GM12878 (cell line): ENCODE measurements at places on chromosomes 12 and 14.

- no peak for DNase-seq
Observed at GRCh38 chr14:82029038-82029437, 495.4 kb upstream of the SEL1L start.

DNA sequence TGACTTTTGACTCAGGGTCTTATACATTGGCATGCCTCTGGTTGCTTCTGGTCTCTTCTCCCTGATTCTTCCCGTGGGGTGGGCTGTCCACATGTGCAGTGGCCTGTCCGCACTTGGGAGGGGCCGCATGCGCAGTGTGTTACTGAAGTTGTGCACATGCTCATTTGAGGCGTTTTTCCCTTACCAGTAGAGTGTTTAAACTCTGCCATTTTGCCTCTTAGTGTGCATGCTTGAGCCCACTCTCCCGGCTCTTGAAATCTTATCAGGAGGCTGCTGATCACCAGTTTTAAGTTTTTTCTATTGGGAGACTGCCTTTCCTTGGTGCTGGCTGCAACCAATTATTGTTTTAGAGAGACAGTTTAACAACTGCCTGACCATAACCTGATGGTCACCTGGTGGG, 32.1 kb upstream of the HECTD1 start:
- no peak for DNase-seq

GRCh38 chr12:132550014-132550802, 60.2 kb downstream of the LRCOL1 start:
- DNase-seq: no peak

GRCh38 chr14:93065272-93065730, 50.4 kb downstream of the ITPK1 start:
- no peak for DNase-seq

GRCh38 chr14:97489750-97490149, 692.6 kb downstream of the VRK1 start:
- no peak for DNase-seq

DNA sequence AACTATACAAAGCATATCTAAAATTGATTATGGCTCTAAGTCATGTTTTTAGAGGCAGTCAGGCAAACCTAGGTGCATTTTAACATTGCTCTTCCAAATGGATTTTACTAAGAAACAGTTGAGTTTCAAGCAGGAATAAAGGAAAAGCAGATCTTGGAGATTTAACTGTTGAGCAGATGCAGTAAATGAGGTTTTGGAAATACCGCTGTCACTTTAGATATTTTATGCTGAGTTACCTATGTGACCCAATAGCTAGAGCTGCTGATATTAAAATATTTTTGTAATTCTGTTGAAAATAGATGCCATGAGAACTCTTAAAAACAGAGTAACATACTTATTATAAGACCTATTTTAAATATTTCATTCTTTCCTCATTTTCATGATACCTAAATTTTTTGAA, 181.4 kb downstream of the SYT1 start:
- no peak for DNase-seq

- DNase-seq: no peak
Observed at GRCh38 chr12:132362996-132363660, 33.7 kb upstream of the GALNT9 start.

GRCh38 chr12:32944195-32944594, 47.6 kb upstream of the PKP2 start:
- no peak for DNase-seq

- no peak for DNase-seq
Observed at GRCh38 chr12:20863056-20863455, 52.6 kb downstream of the SLCO1B3 start.

DNA sequence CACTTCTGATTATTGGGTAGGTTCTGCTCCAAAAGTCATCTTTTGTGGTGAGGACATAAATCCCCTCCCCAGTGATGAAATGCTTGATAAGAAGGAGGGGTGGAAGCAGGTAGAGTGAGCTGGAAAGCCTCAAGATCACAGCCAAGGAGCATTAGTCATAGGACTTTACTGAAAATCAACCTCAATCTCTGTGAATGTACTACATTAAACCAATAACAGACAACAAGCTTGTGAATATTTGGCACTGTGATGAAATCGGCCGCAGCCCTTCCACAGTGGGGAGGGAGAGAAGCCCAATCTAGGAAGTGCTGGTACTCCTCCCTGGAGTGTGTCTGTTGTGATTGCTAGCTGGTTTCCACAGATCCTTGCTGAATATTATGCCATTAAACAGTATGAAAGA, 41.2 kb upstream of the PTCSC3 start:
- no peak for DNase-seq

DNA sequence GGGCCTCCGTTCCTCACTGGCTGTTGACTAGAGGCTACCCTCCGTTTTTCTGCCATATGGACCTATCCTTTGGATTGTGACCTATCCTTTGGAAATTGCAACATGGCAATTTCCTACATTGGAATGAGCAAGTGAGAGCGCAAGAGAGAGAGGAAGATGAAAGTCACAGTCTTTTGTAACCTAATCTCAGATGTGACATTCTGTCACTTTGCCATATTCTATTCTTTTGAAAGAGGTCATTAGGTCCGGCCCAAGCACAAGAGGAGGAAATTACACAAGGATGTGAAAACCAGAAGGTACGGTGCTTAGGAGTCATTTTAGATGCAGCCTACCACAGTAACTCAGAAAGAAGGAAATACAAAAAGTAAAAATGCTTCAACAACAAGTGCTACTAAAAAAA, 47.3 kb upstream of the SRP54 start:
- no peak for DNase-seq

- no peak for DNase-seq
Observed at GRCh38 chr12:116434155-116435011, 124.8 kb upstream of the MAP1LC3B2 start.

DNA sequence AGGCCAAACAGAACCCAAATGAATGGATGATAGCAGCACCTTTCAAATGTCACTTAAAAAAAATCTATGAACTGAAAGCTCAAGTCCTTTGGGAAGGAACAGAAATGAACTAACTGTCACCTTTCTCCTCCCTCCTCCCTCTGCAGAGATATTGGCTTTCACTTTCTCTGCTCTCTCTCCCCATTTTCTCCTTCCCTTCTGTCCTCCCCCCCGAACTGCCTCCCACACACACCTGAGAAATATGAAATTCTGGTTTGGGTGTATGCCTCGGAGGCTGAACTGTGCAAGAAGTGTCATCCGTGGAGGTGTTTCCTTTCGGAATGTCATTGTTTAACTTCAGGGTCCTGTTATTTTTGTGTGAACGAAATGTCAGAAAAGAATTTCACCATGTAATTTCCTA, 87.8 kb downstream of the NEDD1 start:
- DNase-seq: no peak

GRCh38 chr12:104695453-104696148, 238.9 kb downstream of the CHST11 start:
- DNase-seq: peak; percentile 73

- DNase-seq: no peak
Observed at GRCh38 chr14:101728367-101728742, 33.2 kb upstream of the PPP2R5C start.

DNA sequence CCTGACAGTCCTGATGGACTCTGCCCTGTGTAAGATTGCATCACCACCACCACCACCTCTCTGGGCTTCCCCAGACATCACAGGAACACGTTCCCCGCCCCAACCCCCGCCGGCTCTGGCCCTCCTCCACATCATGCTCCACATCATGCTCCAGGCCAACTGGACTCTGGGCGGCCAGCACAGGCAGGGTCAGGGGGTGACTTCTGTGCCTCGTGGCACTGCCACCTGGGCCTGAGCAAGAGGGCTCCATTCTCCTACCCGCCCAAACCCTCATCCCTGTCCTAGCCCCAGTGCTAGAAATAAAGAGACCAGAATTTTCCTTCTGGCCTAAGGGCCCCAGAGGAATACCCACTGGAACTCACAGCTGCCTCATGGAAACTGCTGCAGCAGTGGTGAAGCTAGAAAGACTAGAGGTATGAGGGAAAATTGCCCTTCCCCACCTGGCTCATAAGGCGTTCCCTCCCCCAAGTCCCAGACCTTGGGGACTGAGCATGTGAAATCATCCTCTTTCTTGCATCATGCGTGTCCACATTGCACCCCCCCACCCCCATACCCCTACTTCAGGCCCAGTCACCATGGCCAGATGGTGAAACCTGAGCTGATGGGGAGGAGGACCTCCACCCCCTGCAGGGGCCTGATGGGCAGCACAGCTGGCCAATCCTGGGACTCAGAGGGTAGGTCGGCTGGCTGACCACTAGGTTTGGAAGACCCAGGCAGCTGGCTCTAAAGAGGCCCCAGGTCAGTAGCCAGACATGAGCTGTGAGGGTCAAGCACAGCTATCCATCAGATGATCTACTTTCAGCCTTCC, at the start of gene INHBE:
TSS of gene INHBE (plus strand) at position 742 of the 808 bp plus-strand sequence. CDS start 230 bp downstream, outside the sequence.
- DNase-seq: no peak

DNA sequence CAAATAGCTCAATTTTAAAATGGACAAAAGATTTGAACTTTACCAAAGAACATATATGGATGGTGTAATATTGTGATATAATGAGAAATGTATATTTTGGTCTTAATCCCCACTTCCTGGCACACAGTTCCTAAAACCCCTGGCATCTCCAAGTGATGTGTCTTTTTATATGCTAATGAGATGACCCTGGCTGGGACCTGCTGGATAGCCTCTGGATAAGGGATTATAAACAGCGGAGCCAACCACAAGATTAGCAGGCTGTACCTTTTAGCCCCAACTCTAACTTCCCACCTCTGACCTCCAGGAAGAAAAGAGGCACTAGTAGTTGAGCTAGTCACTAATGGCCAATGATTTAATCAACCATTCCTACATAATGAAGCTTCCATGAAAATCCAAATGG, 130.0 kb downstream of the DPF3 start:
- DNase-seq: no peak

- no peak for DNase-seq
Observed at GRCh38 chr14:61179061-61179690, 102.0 kb downstream of the TMEM30B start.

GRCh38 chr14:95452893-95453712, 63.3 kb downstream of the SYNE3 start:
- no peak for DNase-seq

GRCh38 chr12:569091-569676, 94.1 kb downstream of the NINJ2 start:
- no peak for DNase-seq

- no peak for DNase-seq
Observed at GRCh38 chr12:56894698-56895368, 39.4 kb downstream of the SDR9C7 start.

GRCh38 chr14:81450100-81450531, 50.0 kb upstream of the STON2 start:
- no peak for DNase-seq

GRCh38 chr12:27606986-27607385, 83.0 kb downstream of the PPFIBP1 start:
- DNase-seq: no peak

DNA sequence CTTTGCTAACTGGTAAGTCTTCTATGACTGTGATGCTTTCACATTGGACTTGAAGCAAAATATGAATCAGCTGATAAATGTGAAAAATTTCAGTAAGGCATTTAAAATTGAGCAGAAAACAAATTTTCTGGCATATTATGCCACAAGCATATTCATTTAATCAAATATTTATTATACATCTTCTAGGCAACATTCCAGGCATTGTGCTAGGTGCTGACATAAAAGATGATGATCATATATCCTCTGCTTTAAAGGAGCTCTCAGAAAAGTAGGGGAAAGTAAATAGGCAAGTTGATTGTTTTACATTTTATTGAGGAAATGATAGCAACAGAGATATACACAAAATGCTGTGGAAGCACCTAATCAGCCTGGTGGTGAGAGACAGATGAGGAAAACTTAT, 248.9 kb downstream of the SLC16A7 start:
- no peak for DNase-seq
